ENCODE measurements at places on chromosomes 5 and 9.

GRCh38 chr5:167065794-167066193 lies 1225.7 kb upstream of the WWC1 start:
- no peak for DNase-seq

- DNase-seq, result no peak
These were observed 211.9 kb downstream of the MEF2C start for GRCh38 chr5:88671106-88671504.

DNA sequence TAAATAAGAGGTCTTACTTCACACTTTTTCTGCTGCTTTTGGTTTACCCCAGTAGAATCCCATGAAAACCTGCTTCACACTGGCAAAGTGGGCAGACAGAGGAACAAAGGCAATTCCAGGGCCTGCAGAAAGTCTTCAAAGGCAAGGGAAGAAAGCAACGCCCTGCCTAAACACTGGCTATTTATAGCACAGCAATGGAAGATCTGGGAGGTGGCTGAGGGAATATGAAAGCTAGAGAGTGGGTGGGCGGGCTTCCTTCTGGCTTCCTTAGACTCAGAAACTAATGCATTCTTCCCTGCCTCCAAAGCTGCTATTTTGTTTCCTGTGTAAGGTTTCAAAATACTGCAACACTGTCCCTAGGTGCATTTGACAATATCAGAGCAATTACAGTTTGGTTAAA lies 46.8 kb downstream of the ELAVL2 start:
- DNase-seq, result no peak

DNA sequence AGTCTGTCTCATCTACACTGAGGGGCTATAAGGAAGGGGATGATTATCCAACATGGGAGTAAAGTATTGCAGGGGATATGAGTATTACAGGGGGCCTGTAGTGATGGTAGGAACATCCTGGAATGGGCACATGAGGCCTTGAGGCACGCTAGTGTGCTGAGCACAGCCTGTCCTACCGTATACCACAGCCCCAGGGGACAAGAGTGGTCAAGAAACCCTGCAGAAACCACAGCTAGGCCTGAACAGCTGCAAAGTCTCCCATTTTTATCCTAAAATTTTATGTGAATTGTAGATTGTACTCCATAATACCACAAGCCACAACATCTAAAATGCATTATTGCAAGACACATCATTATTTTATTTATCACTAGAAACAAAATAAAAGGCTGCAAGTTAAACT lies 136.3 kb upstream of the ASTN2 start:
- DNase-seq, result no peak

DNA sequence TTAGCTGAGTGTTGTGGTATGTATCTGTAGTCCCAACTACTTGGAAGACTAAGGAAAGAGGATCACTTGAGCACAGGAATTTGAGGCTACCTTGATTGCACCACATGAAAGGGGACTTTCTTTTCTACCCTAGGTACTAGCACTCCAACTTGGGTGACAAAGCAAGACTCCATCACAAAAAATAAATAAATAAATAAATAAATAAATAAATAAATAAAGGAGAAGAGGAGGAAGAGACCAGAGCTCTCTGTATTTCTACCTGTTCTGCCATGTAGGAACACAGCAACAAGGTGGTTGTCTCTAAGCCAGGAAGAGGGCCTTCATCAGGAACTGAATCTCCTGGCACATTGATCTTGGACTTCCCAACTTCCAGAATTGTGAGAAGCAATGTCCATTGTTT lies 118.6 kb downstream of the HMHB1 start:
- no peak for DNase-seq

GRCh38 chr5:91307048-91307447 lies 76.1 kb downstream of the ARRDC3 start:
- DNase-seq, result no peak

DNA sequence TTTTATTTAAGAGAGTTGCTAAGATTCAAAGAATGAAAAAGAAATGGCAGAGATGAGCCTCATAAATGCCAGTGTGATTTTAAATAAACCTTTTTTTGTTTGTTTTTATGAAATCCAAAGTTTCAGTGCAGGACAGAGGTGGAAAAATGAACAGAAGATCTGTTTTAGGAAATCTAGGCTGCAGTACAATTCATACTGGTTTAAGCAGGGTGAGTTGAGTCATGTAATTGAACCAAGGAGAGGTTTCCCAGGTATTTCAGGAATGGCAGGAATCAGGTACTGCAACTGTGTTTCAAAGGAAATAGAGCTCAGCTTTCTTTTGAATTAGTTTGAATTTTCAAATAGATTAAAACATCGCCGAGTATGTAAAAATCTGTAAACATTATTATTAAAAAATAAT lies 3.0 kb upstream of the ANKRD31 start:
- DNase-seq, result no peak

DNA sequence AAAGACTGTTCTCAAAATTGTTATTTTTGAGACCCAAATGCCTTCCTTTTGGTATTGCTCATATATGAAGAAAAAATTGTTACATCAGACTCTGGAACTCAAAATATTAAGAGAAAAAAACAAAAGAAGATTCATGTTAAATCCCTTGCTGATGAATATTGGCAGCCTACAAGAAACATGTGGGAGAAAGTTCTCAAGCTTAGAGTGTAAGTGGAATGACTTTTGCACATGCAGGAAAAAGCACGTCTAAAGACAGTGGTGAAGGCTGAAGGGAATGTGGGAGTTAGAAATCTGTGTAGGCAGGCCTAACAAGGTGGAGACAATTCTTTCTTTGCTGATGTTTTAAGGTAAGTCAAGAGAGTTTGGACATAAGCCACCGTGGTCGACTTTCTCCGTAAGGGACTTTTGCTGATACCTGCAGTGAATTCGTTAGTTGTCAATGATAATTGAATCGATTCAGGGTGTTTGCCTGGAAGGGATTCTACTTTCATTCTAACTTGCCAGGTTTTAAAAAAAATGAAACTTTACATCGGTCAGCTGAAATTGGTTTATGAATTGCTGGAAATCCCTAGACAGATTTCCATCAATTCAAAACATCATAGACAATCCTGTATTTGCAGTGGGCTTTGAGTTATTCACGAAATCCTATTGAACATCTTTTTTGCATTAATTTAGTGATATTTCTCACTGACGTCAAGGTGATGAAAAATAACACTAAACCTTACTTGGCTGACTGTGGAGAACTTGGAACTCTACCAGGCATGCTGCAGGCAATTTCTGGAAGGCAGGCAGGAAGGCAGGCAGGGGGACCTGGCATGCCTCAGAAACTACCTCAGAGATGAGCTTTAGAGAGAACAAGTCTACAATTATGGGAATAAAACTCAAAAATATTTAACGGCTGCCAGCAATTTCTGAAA lies 359.1 kb upstream of the ADAMTSL1 start:
- no peak for DNase-seq

- DNase-seq, result no peak
These were observed 35.7 kb downstream of the LRRC70 start for GRCh38 chr5:62614355-62614754.

- no peak for DNase-seq
These were observed 26.2 kb upstream of the RAB14 start for GRCh38 chr9:121227862-121228261.

GRCh38 chr5:4700069-4700468 lies 440.1 kb upstream of the ADAMTS16 start:
- DNase-seq, result no peak

DNA sequence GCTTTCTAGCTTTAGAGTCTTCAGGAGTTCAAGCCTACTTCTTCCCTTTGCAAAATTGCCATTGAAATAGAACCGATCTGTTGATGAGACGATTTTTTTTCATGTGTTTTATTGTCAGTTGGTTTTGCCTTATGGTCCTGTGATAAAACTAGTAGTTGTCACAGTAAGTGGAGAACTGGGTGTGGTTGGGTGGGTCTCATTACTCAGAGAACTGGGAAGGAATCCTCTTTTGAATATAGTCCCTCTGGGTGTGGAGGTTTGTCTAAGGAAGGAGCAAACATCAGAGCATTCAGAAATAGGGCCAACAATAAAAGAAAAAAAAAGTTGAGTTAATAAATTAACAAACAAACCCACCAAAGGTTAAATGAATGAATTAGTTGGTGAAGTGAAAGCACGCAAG lies 69.0 kb downstream of the ALDH1A1 start:
- DNase-seq, result no peak

- DNase-seq, result no peak
These were observed 188.4 kb downstream of the TSSK1B start for GRCh38 chr5:113246361-113246870.

- DNase-seq, result no peak
These were observed 9.2 kb upstream of the GADD45G start for GRCh38 chr9:89595646-89596045.

DNA sequence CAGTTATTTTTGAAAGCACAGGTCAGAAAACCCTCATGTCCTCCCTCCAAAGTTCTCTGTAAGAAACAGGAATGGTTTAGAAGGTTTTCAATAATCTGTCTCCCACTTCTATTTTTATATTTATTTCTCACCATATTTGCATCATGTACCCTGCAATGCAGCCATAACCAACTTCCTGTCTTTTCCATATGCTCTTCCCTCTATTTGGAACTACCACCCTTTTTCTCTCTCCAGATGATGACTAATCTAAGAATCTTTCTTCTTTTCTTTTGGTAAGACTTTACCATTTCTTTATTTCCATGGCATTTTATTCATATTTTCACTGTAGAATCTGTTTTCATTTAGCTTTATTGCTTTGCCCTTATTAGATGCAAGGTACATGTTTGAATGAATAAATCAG lies 33.9 kb downstream of the MAN2A1 start:
- DNase-seq, result no peak

DNA sequence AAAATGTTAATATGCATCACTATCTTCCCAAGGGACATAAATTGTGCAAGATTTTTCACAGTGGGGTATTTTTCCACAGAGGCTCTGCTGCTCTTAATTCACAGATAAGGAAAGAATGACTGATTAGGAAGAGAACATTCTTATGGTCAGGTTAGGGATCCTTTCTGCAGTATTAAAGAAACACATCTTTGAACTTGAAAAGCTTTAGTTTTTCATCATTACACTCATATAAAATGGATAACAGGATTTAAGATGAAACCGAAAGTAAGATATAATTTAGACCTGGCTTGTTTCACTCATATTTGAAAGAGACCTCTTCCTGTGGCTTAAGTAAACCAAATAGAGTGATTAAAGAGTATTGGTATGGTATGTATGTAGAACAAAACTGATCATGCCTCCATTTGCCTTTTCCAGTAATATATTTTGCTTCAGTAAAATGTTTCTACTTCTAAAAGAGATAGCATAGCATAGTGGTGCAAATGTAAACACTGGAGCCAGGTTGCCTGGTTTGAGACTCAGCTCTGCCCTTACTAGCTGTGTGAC lies 160.0 kb downstream of the PRR16 start:
- DNase-seq, result no peak

DNA sequence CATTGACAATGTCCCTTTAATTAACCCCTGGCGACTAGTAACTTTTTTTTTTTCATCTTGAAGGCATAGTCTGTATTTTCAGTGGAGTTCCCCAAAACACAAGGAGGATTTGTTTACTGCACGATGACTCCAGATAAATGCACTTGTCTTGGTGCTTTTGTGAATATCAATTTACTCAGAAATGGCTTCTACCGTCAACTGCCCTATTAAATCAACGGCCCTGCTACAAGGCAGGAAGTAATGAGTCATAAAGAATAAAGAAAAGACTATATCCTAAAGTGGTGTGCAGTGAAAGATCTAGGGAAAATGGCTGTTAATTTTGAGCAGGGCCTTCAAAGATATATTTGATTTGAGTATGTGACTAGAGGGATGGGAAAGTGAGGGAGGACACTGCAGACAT lies 388.3 kb upstream of the CHD1 start:
- DNase-seq, result no peak

GRCh38 chr9:20940447-20941173 lies 90.8 kb downstream of the HACD4 start:
- DNase-seq, result no peak

DNA sequence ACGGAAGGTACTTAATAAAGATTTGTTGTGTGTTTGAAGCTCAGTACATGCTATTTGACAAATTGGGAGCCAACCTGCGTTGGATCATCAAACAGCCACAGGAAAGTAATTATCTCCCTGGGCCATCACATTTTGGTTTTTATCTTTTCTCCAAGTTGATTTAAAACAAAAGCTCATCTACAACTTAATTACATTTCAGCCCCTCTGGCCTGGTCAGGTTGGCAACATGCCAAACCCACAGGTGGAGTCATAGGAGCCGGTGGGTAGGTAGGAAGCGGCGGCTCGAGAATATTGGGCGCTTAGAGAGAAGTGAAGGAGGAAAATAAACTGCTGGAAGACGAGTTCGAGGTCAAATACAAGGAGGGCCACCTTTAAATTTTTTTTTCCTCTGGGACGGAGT lies 64.9 kb upstream of the FANCC start:
- DNase-seq, result no peak

- DNase-seq, result no peak
These were observed 8.8 kb upstream of the PGGT1B start for GRCh38 chr5:115271295-115272050.

- no peak for DNase-seq
These were observed 47.8 kb upstream of the CD180 start for GRCh38 chr5:67244345-67244793.

DNA sequence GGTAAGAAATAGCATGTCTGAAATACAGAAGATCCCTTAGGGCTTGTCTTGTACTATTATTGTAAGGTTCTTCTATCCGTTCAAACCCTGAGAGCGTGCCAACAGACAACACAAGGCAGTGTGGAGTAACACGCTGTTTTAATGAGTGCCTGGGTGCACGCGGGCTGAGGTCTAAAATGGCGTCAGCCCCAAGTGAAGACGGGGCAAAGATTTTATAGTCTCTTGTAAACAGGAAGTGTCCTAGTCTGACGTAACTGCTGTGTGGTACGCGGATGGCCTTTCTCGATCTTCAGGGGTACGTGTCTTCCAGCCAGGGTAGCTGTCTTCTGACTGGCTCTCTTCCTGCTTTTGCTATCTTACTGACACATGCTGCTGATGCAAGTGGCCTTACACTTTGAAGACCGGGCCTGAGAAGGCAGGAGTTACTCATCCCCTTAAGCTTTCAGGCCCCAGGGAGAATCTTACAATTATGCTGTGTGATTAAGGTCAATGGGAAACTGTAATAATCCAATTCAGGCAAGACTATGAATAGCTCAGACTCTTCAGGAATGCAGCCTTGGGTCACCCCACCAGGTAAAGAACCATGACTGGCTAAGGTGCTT lies 1812.0 kb upstream of the CDH9 start:
- no peak for DNase-seq

- DNase-seq, result no peak
These were observed 70.5 kb upstream of the LRRTM2 start for GRCh38 chr5:138945421-138946240.

GRCh38 chr9:135797507-135798262 lies 95.7 kb downstream of the KCNT1 start:
- no peak for DNase-seq

- DNase-seq, result no peak
These were observed 365.7 kb downstream of the DEPDC1B start for GRCh38 chr5:60334281-60334713.

- DNase-seq, result no peak
These were observed 138.1 kb downstream of the TMEM167A start for GRCh38 chr5:82938901-82939725.

Measured in stimulated activated CD8-positive, alpha-beta memory T cell treated with anti-CD3 and anti-CD28 coated beads, Interleukin-2, amount 100 ng/mL, for 1 hour (primary cell).